ENCODE measurements at places on chromosomes 5 and 9.

DNA sequence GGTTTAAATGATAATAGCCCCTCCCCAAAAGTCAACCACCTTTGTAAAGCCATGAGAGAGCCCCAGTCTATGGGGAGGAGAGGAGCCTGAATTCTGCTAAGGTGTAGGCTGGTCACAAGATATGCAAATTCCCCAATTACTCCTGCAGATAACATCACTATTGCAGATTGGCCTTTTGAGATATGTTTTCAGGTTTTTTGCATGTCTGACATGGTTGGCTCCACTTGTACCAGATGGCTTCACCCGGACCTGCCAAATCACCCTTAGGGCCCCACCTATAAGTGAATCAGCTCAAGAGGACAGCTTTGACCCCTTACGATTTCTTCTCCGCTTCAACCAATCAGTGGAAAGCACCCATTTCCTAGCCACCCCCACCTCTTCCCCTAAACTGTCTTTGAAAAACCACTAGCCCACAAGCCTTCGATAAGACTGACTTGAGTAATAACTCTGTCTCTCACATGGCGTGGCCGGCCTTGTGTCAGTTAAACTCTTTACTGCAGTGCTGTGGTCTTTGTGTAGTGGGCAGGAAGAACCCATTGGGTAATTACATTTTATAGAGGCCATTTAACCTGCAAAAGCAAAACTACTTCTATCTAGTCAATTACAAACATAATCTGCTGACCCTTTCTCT is 69.7 kb downstream of the PRLR start:
- DNase-seq = no peak

GRCh38 chr5:53321073-53321472 is 159.4 kb upstream of the FST start:
- DNase-seq = no peak

DNA sequence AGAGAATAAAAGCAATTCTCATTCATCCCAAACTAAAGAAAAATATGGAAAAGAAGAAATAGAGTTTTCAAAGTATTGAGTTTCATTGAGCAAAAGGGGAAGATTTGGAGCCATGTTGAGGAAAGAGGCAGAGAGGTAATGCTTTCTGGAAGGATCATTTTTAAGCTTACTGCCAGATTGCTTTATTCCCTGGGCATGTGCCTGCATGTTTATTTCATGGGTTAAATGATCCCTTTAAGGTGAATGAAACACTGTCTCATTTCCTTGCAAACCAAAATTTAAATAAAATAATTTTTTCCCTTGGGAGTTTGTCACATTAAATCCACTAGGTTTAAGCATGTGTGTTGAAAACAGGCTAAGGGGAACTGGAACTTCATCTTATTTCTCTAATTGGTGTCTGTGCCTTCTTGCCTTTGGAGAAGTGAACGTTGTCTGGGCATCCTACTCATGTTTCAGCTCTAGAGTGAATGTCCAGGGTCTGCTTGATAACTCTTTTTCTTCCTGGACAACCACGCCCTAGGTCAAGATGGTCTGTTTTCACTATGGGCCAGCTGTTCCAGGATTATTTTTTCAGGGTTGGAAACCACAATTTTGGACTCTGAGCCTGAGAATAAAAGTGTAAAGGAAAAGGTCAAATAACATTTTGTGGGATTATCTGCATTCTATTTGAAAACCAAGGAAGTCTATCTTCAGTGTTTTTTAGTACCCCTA is 114.1 kb upstream of the ELL2 start:
- no peak for DNase-seq

GRCh38 chr5:16707168-16707868 is 90.5 kb upstream of the RETREG1 start:
- DNase-seq = no peak

- DNase-seq = peak; percentile 32
These were observed 166.7 kb downstream of the GAPVD1 start for GRCh38 chr9:125428060-125428901.

- DNase-seq = no peak
These were observed 131.5 kb downstream of the ZNF462 start for GRCh38 chr9:106994463-106994862.

GRCh38 chr9:87725356-87725899 is 491 bp upstream of the CTSL start:
- no peak for DNase-seq

DNA sequence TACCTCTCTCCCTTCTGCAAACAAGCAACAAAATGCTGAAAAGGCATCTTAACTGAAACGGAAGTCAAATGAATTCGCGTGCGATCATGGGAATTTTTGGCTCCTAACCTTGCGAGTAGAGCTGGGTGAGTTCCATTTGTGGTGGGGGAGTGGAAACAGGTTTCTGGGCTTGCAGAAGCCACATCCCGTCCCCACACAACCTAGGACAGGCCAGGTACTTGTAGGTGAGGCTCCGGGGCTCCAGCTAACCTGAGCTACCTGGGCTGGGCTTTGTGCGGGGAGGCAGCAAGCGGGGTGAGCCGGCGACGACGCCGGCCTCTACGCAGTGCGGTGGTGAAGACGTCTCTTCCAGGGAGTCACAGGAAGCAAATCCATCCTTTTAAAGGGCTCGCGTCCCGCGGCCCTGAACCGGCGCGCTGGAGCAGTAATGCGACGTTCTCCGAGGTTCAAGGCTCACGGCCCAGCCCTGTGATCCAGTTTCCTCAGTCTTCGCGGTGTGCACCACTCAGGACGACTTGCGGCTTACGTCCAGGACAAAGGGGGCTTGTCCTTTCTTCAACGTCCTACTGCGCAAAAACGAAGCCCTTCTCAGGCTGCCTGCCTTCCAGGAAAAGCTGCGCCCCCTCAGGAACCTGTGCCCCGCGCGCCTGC is 567 bp upstream of the SPIN1 start:
- peak; percentile 41 for DNase-seq

DNA sequence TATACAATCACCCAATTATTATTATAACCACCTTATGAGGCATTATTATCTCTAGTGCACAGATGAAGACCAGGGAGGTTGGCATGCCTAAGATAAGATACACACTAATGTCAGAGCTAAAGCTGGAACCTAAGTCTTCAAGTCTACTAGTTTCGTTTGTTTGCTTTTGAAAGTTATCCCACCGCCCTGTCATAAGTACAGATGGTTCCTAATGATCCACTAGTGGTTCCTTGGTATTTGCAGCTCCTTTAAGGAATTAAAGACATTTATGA is 14.1 kb downstream of the NDUFA8 start:
- DNase-seq = no peak

- no peak for DNase-seq
These were observed 16.3 kb upstream of the DCP2 start for GRCh38 chr5:112960315-112960714.

GRCh38 chr5:143717400-143717799 is 94.6 kb upstream of the HMHB1 start:
- no peak for DNase-seq

- no peak for DNase-seq
These were observed 54.6 kb downstream of the FYB1 start for GRCh38 chr5:39164529-39165402.

DNA sequence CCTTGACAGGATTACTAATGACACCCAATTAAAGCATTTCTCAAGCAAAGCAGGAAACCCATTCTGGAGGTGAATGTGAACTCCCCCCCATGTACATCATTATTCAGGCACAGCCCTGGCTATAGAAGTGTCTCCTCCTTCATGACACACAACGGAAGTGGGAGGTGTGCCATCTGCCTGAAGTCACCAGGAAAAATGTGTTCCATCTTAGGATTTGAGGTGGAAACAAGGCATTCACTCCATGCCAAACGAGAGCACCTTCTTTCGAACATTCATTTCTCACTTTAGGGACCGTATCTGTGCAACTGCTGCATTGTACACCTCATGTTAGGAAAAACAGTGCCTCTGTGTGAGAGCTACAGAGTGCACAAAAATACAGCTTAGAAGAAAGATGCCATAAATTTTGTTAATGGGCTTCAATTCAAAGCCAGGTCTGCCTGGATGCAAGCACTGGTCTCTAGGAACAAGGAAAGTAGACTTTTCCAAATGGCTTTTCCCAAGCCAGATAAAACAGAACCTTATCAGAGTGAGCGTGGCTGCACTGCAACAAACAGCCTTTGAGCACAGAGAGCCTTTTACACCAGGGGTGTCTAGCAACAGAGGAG is 19.4 kb downstream of the GOLM1 start:
- no peak for DNase-seq

DNA sequence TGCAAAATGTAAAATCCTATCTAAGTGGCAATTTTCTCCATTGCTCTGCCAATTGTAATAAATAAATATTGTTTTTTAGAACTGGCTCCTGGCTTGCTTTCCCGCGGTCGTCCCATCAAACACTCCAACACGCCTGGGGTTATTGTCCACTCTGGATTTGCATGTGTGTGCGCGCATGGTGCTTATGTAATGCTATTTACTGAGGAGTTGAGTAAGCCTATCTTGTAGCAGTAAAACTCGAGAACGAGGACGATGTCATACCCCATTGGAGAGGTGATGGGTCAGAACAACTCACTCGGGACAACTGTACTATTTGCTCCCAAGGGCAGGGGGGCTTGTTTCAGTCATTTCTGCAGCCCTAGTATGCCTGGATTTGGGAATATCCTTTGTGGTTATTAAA is 220.9 kb downstream of the PAX5 start:
- DNase-seq = no peak

DNA sequence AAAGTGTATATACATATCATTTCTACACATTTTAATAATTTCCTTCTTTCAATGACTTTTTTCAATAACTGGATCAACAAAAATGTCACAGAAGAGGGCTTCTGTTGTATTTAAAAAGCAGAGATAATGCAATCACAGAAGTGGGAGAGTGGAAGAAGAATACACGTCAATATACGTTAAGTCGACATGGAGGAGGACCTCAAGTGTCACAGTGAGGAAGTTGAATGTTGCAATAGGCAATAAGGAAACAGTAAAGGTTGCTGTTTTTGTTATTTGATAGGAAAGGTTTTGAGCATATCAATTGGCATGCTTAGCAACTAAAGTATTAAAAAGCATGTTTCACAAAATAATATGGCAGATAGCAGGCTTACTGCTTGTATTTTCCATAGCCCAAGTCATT is 184.0 kb upstream of the NR4A3 start:
- no peak for DNase-seq

- DNase-seq = no peak
These were observed 39.0 kb upstream of the OSMR start for GRCh38 chr5:38806775-38807258.

DNA sequence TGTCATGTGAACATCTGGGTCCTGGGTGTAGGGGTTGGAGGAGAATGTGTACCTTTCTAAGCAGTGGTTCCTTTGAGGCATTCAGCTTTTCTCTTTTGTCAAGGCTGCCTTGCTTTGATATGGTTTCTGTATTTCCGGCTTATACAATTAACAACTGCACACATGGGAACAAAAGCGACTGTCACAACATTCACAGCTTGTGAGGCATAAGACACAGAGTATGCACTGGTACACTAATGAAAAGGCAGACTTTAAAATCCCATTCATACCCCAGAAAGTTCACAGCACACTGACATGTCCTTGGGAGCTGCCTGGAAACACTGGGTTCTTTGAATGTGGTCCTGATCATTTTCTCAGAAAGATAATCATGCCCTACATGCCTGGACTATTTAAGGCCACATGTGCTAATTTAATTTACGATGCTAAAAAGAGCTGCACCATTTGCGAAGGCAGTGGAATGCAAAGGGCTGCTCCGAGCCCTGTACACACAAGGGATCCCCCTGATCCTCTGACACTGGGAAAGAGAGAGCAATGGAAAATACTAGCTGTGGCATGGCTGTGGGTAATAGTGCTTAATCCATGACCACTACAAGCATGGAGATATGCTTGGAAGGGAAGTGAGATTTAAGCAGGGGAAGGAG is 131.8 kb downstream of the EFNA5 start:
- no peak for DNase-seq

DNA sequence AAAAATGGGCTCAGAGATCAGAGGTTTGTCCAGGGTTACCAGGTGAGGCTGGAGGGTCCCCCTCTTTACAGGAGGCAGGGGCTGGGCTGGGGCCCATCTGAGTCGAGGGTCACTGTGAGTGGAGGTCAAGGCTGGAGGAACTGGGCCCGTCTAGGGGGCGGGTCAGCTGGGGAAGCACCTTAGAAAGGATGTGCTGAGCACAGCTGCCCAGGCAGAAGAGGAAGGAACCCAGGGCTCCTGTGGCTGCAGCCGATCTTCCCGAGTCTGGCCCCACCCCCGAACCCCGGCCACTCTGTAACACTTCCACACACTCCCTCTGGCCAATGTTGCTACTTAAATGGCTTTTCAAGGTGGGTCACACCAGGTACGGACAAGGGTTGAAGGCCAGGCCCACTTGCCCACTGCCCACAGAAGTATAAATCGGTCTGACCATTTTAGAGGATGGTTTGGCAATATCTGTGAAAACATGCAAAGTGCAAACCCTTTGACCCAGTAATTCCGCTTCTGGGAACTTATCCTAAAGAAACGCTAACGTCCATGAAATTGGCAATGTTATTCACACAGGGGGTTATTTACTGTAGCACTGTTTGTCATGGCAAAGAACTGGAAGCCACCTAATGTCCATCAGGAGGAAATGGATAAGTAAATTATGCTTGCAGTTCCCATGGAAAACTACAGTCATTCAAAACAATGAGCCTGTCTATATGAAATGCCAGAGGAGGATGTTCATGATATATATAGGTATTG is 30.5 kb upstream of the EEIG1 start:
- no peak for DNase-seq

DNA sequence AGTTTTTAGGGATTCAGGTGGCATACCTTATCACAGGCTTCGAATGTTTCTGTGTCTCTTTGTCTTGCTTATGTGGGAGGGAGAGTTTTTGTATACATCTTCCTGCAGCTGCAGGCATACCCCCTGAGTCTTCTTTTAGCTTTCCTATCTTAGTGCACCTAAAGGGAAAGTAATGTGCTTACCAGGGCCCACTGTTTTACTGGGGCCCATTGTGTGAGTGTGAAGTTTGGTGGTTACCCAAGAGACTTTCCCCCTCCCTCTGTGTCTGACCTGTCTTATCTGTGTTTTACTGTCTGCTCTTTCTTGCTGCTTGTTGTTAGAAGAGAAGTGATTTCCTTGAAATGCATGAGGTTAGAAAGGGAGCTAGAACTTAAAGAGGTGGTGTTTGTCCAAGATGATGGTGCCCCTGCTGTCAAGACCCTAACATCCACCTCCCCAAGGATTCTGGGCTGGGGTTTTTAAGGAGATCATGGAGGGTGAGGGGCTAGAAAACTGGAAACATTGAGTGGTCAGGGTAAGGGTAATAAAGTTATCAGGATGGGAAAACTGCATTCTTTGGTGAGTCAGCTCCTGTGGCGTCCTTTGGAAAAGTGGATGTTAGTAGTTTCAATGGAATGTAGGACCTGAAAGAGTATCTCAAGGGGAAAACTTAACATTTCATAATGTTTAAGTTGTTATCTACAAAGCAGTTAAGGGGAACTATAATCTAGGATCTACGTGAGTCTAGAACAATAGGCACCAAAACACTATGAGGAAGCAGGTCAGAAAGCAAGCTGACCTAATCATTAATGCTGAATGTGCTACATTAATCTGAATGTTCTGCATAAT is 583.5 kb upstream of the TUSC1 start:
- DNase-seq = no peak

- no peak for DNase-seq
These were observed 230.3 kb upstream of the ZNF462 start for GRCh38 chr9:106632621-106633020.

DNA sequence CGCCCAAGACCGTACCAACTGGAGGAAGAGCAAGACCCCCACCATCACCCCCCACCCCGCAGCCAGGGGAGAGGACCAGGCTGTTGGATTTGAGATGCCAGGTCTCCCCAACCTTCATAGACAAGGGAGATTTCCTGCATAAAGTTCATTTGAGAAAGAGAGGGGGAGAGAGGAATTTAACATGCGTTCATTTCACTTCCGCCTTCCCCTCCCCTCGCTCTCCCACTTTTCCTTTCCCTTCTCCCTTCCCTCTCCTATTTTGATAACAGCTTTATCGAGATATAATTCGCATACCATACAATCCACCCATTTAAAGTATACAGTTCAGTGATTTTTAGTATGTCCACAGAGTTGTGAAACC is 4.2 kb upstream of the NKX2-5 start:
- no peak for DNase-seq
